SW480 (cell line): ENCODE measurements at places on chromosomes 6 and 20.

DNA sequence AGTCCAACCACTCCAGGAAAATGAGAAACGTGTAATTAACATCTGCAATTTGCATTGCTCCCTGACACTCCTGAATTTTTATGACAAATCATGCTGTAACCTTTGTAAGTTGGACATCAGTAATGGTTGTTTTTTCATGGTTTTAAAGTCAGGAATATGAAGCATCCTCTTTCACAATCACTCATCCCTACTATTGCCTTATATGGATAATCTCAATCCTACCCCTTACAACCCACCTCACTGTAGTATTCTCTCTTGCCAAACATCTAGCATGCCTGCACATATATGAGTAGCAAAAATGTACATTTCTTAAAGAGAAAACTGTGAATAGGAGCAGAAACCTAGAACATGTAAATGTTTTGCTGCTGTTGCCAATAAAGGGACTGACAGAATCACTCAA lies 729.5 kb downstream of the KIF16B start:
- DNase-seq: no peak

DNA sequence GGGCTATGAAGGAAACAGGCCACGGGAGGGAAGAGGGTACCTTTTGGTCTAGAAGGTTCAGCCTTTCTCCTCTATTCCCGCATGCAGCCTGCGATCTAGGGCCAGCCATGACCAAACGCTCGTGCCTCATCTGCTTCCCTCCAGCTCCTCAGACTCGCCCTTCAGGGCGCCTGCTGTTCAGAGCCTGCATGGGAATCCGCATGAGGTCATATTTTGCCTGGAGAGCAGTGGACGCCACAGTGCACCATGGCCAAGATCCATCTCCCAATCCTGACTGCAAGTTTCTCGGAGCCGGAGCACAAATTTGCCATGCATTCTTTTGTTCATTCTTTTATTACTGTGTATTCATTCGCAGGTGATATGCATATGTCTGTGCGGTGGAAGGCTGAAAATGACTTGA lies 608.1 kb downstream of the QKI start:
- DNase-seq: no peak

DNA sequence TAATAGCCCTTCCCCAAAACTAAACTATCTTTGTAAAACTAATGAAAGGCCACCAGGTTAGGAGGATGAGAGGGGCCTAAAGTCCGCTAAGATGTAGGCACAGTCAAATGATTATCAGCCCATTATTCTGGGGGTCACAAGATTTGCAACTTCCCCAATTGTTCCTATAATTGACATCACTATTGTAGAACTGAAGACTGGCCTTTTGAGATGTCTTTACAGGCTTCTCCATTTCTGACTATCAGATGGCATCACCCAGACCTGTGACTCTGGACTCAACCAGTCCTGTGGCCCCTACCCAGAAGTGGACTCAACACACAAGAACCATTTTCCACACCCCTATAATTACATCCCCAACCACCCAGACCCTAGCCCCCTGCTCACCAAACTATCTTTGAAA lies 61.5 kb upstream of the MAP7 start:
- no peak for DNase-seq

DNA sequence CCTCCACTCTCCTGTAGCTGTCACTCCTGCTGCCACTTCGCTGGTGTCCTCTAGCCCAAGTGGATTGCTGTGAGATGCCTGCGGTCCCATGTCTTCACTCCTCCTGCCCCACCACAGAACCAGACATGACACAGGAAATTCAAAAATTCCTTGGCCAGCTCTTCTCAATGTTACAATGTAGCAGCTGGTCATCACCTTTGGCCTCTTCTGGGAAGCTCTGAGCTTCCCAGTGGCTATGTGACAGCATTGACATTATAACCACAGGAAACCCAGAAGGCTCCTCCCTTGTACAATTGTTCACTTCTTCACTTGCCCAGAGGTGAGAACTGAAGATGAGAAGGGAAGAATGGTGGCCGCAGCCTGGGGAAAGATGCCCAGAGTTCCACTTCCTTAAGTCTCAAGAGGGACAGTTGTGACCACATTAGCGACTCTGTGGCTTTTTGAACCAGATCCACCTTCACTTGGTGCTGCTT lies 76.1 kb upstream of the NAA20 start:
- no peak for DNase-seq

- DNase-seq: no peak
Observed at GRCh38 chr6:105511639-105512038, 108.8 kb upstream of the PREP start.

GRCh38 chr6:139584599-139584998 lies 210.2 kb upstream of the CITED2 start:
- DNase-seq: no peak

GRCh38 chr6:114042267-114043016 lies 71.5 kb upstream of the HDAC2 start:
- no peak for DNase-seq

DNA sequence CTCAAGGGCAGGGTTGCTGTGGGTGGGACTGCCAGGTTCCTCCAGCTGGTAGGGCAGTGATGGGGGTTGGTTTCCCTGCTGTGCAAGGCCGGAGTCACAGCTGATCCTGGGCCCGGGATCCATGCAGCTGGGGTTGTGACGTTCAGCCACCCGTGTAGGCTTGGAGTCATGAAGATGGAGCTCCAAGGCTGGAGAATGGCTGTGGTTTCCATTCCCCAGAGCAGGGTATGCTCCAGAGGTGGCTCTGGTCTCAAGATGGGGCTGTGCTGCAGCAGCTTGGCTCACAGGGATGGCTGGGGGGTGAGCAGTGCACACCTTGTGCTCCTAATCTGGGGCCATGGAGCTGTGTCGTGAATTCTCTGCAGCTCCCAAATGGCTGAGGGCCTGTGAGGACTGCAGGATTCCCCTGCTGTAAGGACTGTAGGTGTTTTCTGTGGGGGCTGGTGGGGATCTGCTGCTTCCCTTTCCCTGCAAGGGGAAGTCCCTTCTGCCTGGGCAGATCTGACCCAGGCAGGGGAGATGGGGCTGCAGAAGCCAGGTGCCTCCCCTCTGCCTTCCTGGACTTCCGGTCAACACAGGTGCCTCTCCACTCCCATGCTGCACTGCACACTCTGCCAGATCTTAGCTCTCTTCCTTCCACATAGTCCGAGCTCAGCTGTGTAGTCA lies 15.9 kb downstream of the KIF25 start:
- no peak for DNase-seq

DNA sequence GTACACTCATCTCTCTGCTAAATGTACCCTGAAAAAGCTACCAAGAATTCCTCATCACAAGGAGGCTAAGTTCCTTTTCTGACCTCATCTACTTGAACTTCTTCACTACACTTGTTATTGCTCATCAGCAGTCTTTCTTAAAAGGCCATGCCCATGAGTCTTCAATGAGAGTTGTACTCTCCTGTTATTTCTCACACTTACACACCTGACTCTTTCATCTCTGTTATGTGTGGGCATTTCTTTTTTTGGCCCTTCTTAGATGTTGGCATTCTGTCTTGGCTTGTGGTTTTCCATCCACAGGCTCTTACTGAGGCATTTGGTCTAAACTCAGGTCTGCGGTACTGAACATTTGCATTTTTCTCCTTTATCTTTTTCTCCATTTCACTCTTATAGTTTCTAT lies 10.7 kb upstream of the SLC17A1 start:
- DNase-seq: no peak

DNA sequence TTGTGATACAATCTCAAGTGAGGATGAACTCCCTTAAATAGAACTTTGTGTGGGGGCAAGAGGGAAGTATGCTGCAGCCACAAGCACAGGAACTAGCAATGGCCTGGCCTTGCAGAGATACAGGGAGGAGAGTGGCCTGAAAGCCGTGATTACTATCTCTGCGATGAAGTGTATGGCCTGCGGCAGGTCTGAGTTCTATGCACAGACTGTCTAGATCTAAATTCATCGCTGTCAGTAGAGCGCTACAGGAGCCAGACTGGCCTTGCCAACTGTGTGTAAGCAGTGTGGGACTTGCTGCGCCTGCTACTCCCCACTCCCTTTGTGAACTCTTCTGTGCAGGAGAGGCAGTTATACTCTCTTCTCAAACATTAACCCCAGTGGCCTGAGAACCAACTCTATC lies 997.0 kb downstream of the GRIK2 start:
- no peak for DNase-seq

DNA sequence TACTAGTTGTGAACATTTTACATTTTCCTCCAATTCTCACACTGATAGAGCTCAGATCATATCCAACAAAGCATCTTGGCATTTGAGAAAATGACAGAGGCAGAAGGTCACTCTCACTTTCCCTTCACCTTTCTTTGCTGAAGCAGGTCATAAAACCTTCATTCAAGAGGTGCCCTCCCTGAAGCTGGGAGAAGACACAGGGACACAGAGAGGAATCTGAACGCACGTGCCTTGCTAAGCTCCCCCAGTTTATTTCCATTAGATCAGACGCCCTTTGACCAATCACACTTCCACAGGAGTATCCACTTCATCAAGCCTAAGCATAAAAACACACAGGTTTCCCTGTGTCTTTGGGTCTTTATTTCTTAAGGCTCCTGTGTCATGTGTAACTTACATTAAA lies 9.2 kb upstream of the MBOAT1 start:
- no peak for DNase-seq
